Omental fat pad (tissue), 4 donors: ENCODE measurements at places on chromosomes 1 and 21. TPM values are rescaled to one million over a fixed set of nuclear protein-coding genes. Genes with fewer than 3 reads are reported as not detected.

TSPEAR gene
- total RNA-seq = 0.19 TPM

WNT4 gene
- total RNA-seq = not detected

G0S2 gene
- 1,781 TPM for total RNA-seq

TTC39A gene
- total RNA-seq = 0.56 TPM

OXCT2 gene
- total RNA-seq = 0.37 TPM

PLEKHO1 gene
- total RNA-seq = 68.6 TPM

C1QB gene
- 692 TPM for total RNA-seq

CLDN14 gene
- not detected for total RNA-seq

TPR gene
- total RNA-seq = 67.2 TPM

HTR1D gene
- total RNA-seq = not detected

LMX1A gene
- not detected for total RNA-seq

DNA sequence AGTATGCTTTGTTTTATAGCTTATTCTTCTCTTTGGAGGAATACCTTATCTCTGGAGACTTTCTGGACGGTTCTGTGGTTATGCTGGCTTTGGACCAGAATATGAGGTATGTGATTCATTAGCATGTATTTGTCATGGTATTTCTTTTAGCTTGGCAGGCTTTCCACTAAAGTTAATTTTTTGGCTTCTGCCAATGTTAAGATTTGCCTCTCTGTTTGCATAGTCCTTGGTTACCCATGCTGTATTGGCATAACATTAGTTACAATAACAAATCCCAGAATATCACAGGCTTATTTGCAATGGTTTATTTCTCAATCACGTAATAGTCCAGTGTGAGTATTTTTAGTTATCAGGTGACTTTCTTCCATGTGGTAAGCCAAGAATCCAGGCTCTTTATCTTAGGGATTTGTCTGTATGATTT, 9.7 kb downstream of the ZMPSTE24 start:
- DNase-seq = no peak

GRCh38 chr1:179586107-179586823, 5.4 kb upstream of the TDRD5 start:
- no peak for DNase-seq

GRCh38 chr1:184806296-184806721, 51.7 kb upstream of the EDEM3 start:
- DNase-seq = no peak

DNA sequence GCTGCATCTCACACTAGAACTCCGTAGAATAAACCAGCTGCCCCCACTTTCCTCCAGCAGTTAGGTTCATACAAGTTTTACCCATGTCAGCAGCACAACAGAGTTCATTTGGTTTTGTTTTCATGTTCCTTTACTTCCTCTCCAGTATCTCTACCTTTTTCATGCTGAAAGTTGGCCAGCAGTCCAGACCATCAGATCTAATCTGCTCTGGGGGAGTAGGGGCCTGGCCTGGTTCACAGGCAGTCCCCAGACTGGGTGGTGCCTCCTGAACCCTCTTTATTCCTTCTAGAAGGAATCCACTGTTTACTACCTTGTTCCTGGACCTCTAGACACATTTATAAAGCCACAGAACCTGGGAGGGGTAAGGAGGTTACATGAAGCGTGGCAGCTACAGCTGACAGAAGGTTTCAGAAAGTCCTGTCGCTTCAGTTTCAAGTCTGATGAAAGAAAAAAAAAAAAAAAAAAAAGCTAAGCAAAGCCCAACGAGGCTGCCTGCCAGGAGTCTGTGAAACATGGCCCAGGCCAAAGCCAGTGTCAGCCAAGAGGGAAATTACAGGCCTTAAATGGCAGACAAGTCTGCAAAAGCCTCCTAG, 184.6 kb upstream of the JUN start:
- DNase-seq = no peak

DNA sequence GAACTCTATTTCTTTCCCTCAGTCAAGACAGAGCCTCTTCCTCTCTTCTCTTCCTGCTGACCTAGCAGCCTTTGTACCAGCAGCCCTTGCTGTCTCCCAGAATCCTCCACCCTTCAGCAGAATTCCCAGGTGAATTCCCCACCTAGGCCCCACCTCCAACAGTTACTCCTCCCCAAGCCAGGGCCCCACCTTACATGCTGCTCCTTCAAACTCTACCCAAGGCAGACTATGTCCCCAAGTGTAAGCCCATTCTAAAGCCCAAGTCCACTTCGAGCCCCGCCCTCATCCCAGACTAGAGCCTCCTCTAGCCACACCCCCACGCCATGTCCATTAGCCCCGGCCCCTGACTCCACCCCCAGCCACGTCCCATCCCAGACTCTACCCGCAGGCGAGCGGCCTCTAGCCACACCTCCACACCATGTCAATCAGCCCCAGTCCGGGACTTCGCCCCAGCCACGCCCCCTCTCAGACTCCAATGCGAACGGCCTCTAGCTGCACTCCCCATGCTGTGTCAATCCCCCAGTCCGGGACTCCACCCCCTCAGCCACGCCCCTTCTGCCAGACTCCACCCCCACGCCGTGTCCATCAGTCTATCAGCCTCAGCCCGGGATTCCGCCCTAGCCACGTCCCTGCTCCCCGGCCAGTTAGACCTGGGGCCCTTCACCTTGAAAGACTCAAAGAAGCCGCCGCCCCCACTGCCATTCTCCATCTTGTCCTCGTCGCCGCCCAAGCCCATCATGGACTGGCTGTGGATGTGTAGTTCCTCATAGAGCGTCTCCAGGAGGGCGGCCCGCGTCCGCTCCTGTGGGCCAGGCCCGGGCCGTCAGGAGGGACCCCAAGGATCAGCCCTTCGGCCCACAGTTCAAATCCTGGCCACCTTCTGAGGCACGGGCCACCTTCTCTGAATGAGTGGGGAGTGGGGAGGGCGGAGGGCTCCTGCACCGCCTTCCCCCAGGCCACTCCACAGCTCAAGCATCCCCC, 61.3 kb downstream of the RAP1GAP start:
- peak; percentile 27 for DNase-seq

DNA sequence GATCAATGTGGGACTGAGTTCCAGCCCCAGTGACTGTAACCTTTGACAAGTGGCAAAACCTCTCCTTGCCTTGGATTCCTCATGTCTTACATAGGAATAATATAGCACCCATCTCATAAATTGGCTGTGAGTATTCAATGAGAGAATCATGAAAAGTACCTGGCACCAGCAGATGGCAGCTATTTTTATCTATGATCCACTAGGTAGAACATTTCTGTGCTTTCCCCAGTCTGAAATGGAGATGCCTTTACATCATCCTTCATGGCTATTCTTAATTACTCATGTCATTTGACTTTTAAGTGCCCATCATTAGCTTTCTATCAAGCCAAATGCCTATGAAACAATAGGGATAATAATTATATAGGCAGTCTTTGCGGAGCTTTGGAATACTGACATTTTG, 130.1 kb downstream of the TGFB2 start:
- DNase-seq = no peak

DNA sequence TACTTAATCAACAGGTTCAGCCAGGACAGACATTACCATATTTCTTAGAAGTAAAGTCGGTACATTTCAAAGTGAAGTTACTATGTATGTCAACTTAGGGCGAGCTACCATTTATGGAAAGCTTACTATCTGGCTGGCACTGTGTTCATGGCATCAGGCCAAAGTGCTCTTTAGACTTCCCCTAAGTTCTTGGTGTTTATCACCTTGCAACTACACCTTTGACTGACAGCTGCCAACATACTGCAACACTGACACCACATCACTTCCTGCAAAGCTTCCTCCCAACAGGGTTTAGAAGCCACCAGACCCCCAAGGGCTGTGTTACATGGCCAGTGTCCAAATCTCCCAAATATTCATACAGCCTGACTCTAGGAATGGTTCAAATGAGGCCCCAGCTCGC, 61.0 kb downstream of the TIAM1 start:
- no peak for DNase-seq

- DNase-seq = no peak
These were observed 12.5 kb downstream of the TRAF3IP3 start for GRCh38 chr1:209768354-209768774.

DNA sequence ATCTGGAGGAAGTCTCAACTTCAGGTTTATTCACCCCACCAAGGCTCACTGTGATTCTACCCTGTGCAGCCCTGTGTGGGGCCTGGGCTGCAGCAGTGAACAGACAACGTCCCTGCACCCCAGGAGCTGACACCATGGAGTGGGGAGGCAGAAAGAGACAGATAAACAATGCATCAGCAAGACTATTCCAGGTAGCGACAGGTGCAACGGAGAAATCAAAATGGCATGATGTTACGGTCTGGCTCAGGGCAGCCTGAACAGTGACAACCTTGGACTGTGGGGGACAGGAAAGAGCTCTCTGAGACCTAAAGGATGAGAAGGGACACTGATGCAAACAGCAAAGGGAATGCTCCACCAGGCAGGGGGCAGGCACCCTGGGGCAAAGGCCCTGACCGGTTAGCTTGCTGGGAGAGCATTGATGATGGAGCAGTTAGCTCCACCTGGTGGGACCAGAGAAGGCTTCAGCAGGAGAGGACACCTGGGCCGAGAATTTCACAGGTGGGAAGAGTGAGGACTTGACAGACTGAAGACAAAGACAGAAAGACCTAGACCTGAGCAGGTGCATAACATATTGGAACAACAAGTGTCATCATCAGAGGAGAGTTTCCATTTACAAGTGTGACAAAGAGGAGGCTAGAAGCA, 589.9 kb downstream of the MATN1 start:
- DNase-seq = no peak

GRCh38 chr1:230169454-230170152, 102.6 kb downstream of the GALNT2 start:
- DNase-seq = no peak

GRCh38 chr21:41548781-41549180, 40.8 kb upstream of the TMPRSS2 start:
- no peak for DNase-seq

DNA sequence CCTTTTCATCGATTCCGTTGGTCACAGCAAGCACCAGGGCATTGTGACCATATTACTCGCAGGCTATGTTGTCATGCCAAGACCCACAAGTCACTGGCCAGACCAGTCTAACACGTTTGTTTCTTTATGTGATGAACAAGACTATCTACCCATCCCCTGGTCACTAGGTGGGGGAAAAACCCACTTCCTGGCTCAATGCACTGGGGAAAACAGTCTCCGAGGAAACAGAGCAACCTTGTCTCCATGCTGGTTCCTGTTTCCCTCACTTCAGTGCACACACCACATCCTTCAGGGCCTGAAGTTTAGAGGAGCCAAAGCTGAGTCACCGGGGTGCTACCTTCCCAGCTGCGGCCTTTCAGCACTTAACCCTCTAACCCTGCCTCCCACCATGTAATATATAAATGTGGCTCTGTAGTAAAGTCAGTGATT, 20.9 kb downstream of the ERICH3 start:
- no peak for DNase-seq

- DNase-seq = no peak
These were observed 810.1 kb downstream of the PLA2G4A start for GRCh38 chr1:187638733-187639434.

DNA sequence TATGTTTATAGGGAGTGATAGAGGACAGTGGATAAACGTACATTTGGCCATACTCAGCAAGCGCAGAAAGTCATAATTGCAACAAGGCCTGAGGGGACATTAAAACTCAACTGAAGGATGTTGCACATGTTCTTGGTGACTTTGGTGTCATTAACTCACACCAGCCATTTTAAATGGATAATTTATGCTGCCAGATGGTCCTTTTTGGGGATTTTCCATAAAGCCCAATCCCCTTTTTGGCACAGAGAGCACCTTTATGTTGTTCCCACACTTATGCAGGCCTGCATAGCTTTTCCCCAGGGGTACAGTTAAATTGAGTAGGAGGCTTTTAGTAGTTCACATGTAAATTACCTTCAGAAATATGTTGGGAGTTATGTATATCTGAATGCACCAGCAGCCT, 279.6 kb downstream of the NFIA start:
- no peak for DNase-seq

GRCh38 chr21:40146216-40146837, 279.1 kb downstream of the PCP4 start:
- DNase-seq = no peak

GRCh38 chr1:34262921-34263320, 86.2 kb downstream of the C1orf94 start:
- no peak for DNase-seq

DNA sequence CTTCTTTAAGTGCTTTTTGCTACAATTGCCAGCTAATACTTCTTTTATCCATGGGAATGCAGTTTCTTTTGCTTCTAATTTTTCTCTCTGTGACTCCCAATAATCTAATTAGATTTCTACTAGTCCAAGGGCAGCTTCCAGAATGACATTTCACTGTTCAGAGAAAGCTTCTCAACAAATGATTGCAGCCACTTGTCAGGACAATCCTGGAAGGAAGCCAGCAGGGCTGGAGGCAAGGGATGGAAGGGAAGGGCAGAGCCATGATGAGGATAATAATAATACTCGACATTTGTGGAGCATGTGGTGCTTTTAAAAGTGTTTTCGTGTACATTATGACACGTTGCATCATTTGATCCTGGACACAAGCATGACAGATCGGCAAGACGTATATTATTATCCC, 19.4 kb downstream of the F11R start:
- no peak for DNase-seq

DNA sequence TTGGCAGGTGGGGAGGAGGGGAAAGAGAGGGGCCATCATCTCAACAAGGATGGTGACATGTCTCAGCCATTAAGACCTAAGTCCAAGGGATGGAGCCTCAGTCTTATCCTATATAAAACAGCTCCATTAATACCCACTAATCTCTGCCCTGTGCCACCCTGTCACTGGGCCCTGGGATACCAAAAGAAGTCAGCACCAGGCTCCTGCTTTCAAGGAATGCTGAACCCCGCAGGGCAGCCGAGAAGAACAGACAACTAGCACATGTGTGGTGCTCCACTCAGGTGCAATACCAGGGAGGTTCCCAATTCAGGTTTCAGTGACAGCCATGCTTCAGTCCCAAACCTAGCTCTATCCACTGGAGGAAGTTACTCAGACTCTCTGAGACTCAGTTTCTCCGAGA, 128.4 kb downstream of the GRIK3 start:
- DNase-seq = no peak

DNA sequence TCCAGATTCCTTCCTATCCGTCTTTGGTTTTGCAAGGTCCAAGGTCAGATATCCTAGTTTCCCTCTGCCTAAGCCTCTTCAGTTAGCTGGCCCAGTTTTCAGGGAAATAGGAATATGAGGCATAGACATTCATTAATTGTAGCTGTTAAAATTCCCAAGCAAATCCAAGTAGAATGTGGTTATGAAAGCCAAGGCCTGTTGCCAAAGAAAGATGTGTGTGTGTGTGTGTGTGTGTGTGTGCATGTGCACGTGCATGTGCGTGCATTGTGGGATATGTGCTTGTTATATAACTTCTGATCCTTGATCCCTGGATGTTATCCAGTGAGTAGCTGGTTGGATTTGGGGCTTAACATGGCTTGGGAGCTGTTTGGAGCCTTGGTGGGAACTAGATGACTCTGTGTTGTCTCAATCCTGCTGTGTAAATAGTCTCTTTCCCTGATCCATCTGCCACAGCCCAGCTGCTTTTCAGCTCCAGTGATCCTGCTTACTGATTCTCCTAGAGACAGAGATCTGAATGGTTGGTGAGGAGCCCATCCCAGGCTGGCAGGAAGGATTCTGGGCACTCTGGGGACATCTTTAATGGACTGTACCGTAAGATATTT, 70.6 kb upstream of the GCLM start:
- DNase-seq = no peak
